ENCODE measurements at places on chromosomes 7 and 10.
A peak's percentile ranks its signal among the peaks of the same experiment; 100 is the strongest.

GRCh38 chr10:110522365-110522988 is 24.8 kb downstream of the DUSP5 start:
- DNase-seq: no peak

DNA sequence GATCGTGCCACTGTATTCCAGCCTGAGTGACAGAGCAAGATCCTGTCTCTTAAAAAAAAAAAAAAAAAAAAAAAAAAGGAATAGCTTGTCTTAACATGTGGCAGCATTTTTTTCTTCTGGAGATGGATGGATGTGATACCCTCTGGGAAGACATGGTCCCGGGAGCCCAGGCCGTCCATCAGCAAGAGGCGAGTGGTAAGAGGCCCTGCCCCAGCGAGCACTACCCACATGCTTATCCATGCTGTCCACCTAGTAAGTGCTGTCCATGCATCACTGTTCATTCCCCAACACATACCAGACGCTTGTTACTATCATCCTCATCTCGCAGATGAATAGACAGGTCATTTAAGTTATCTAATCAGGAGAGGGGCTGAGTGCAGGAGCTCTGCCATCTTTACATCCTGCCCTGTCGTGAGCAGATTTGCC is 12.9 kb downstream of the ATP6V1F start:
- no peak for DNase-seq

- DNase-seq: peak; percentile 53
These were observed 100.2 kb downstream of the ACTR3B start for GRCh38 chr7:152859781-152860191.

DNA sequence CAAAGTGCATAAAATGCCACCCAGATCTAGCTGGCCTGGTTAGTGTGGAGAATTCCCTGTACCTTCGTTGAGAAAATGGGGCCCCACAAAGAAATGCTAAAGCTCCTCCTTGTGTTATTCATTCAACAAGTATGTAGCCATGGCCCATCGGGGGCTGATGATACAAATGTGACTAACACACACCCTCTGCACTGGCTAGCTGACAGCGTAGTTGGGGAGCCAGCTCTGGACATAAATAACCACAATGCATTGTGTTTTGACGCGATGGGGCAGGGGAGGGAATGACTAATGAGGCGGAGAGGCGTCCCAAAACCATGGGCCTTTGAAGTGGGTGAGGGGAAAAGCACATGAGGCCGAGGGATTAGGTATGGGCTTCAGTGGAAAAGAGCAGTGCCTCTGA is 28.2 kb upstream of the ASL start:
- DNase-seq: peak; percentile 6

Measured in ELF-1 (cell line).